ENCODE measurements at places on chromosomes 3 and 15.

- no peak for DNase-seq
Observed at GRCh38 chr3:22016197-22016596, 265.2 kb upstream of the ZNF385D start.

- DNase-seq, result no peak
Observed at GRCh38 chr15:63453186-63453905, 51.0 kb upstream of the USP3 start.

DNA sequence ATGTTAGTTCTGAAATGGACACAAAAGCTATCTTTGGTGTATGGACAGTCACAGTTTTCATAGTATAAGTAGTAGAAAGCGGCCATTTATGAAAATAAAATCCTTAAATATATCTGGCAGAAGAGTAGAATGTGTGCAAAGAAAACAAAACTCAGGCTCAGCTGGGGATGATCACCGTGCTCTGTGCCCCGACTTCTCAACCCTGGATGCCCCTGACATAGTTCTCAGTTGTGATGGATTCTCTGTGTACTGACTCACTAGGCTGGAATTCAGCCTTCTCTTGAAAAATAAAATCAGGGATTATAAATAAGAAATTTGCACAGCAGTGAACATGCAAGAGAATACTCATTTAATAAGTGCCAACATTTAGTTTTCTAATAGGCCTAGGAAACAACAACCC lies 925.1 kb upstream of the NR2F2 start:
- no peak for DNase-seq

DNA sequence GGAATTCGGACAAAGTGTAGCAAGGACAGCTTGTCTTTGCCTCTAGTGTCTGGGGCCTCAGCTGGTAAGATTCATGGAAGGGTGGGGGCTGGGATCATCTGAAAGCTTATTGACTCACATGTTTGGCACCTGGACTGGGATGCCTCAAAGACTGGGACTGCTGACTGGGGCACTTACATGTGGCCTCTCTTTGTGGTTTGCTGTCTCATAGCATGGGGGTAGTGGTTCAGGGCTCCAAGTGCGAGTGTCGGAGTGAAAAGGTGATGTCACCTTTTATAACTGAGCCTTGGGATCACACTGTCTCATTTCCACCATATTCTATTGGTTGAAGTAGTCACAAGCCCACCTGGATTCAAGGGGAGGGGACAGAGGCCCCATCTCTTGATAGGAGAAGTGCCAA lies 6.8 kb downstream of the MFSD1 start:
- DNase-seq, result peak; percentile 89

DNA sequence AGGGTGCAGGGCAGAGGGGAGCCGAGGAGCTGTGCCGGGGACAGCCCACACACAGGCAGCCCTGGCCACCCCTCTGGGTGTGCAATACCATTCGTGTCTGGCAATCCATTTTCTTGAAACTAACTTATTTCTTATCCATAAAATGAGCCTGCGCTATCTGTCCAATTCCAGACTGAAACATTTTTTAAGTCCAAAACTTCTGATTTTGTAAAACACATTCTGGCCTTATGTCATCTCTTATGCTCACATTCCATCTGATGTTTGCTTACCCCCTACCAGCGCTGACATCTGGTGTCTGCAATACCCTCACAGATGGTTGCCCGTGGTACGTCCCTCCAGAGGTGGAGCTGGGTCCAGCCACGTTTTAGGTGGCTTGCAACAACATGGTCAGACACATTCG lies 31.8 kb downstream of the PCSK6 start:
- DNase-seq, result no peak

GRCh38 chr3:164737174-164737573 lies 341.1 kb downstream of the SI start:
- DNase-seq, result no peak

GRCh38 chr3:66437341-66437929 lies 63.4 kb downstream of the LRIG1 start:
- DNase-seq, result peak; percentile 30

GRCh38 chr15:55737373-55737772 lies 5.6 kb downstream of the PRTG start:
- DNase-seq, result no peak

DNA sequence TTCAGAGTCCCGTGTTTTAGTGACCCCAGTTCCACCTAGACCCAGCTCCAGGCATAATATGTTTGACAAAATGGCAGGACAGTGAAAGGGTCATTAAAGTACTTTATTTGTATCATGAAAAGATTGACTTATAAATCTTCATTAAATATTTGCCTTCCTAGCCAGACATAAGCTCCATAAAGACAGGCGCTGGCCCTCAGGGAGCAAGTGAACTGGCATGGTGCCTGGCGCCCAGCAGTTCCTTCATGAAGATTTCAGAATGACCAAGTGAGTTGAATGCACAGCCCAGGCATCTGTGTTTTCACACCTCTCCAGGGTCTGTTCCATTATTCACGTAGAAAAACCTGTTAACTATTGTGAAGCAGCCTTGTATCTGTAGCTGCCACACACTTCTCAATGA lies 166.2 kb downstream of the GAP43 start:
- no peak for DNase-seq

- peak; percentile 64 for DNase-seq
Observed at GRCh38 chr3:112647122-112647521, 6.2 kb upstream of the CCDC80 start.

DNA sequence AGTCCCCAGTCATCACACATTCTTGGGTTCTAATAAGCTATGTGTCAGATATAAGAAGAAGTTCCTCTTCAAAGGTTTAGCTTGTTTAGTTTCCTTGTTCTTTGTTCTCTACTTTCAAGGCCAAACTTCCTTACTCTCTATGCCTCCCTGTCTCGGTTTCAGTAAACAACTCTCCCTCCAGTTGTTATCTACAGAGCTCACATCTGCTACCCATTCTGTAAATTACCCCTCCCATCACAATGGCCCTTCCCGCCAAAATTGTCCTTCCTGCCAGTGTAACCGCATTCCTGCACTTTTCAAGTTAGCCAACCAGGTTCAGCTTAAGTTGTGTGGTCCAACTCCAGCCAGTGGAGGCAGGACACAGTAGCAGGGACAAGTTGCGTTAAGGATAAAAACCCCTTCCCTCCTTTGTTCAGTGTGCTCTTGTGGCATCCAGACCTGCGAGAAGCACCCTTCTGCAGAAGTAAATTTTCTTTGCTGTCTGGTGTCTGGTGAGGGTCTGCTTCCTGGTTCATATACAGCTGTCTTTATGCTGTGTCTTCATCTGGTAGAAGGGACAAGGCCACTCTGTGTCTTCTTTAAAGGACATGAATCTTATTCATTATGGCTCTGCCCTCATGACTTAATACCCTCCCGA lies 342.1 kb upstream of the GRM7 start:
- no peak for DNase-seq

DNA sequence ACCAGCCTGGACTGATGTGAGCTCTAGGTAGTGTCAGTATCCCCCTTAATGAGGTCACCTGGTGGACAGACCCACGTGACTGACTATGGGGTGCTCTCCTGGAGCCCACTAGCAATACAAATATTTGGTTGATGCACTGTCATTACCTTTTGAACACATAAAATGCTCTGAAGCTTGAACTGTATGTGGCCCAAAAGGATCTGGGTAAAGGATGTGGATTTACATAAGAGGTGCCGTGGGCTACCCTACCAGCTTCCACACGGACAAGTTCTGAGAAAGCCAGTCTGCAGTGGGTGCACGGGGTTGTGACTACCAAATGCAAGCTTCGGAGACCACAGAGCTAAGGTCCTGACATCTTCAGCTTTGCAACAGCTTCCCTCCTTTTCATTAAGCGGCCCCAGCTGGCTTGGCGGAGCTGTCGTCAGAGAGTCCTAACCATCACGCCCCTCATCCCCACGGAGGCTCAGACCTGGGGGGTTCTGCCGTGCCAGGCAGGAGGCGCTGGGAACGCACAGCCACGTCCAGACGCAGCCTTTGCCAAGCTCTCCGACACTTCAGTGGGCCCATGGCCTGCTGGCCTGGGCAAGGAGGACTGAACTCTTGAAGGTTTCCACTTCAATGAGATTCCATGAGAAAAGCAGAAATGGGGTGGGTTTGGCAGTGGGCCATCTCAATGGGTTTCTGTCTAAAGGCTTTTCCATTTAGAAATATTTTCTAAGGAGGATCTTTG lies 228.3 kb downstream of the ADAMTS17 start:
- DNase-seq, result no peak

DNA sequence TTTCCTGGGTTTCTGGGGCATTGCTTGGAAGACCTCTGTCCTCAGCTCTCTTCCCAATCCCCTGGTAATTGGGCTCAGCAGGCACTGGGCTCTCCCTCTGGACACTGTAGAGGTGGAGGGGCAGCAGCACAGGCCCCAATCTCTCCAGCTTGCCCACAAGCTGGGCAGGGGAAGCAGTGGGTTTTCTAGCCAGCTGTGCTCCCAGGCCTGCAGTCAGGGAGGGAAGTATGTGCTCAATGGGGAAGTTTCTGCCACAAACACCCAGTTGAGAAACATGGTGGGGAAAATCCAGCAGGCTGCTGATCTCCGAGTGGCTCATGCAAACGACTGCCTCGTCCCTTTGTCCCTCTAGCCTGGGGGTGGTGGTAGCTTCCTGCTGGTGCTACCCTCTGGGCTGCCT lies 12.8 kb upstream of the RFT1 start:
- no peak for DNase-seq

DNA sequence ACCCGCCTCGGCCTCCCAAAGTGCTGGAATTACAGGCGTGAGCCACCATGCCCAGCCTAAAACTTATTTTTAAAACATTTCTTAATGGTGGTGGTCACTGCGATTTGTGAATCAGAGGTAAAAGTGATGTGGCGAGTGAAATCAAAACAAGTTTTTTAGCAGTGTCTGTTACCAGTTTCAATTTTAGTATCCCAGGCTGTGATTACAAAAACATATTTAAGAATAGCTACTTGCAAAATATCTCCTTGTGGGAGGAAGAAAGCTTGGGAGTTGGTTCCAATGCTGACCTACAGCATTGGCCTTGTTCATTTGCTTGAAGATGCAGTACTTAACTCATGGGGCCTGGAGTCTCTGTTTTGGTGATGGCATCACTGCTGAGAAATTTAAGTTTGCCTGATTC lies 4.5 kb downstream of the RAB7A start:
- DNase-seq, result no peak

DNA sequence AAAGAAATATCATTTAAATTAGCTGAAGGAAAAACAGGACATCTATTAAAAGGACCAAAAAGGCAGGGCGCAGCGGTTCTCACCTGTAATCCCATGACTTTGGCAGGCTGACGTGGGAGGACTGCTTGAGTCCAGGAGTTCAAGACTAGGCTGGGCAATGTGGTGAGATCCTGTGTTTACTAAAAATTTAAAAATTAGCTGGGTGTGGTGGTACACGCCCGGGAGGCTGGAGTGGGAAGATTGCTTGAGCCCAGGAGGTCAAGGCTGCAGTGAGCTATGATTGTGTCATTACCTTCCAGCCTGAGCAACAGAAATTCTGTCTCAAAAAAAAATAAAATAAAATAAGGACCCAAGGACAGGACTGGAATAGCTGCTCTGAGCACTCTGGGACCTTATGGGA lies 16.2 kb upstream of the HERC1 start:
- DNase-seq, result no peak

DNA sequence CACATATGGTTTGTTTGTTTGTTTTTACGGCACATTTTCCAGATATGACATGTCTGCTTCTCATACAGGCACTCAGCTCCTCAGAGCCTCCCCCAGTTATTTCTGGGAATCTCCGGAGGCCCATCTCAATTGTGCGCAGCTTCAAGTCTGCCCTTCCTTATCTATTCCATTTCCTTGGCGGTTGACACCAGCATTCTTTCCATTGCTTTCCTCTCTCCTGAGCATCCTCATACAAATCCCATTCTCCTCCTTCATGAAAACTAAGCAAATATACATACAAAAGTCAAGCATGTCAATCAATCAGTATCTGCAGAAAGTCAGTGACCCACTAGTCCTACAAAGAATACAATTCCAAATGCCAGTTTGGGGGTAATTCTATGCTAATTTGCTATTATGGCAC lies 166.7 kb downstream of the SQOR start:
- no peak for DNase-seq

DNA sequence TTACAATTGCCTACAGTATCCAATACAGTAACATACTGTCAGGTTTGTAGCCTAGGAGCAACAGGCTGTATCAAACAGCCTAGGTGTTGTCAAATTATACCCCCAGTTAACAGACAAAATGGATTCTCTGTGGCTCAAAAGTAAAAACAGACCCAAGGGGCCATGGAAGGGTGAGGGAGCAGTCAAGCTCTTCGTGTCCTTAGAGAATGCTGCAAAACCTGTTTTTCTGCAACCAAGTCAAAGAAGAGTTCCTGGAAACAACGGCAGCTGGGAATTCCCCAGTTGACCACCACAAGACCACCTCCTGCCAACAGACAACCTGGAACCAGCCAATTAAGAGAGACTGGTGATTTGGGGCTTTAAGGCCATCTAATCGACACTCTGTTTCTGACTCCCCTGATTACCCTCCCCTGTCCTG lies 11.1 kb upstream of the THUMPD3 start:
- peak; percentile 63 for DNase-seq

GRCh38 chr3:38120693-38121450 lies 16.1 kb downstream of the ACAA1 start:
- DNase-seq, result no peak

- DNase-seq, result no peak
Observed at GRCh38 chr3:123815981-123816380, 68.2 kb downstream of the MYLK start.

- no peak for DNase-seq
Observed at GRCh38 chr15:89907289-89907688, 5.5 kb downstream of the ARPIN start.

- no peak for DNase-seq
Observed at GRCh38 chr15:56042982-56043980, 49.9 kb upstream of the NEDD4 start.

- DNase-seq, result no peak
Observed at GRCh38 chr3:8506571-8507061, 5.0 kb downstream of the LMCD1 start.

DNA sequence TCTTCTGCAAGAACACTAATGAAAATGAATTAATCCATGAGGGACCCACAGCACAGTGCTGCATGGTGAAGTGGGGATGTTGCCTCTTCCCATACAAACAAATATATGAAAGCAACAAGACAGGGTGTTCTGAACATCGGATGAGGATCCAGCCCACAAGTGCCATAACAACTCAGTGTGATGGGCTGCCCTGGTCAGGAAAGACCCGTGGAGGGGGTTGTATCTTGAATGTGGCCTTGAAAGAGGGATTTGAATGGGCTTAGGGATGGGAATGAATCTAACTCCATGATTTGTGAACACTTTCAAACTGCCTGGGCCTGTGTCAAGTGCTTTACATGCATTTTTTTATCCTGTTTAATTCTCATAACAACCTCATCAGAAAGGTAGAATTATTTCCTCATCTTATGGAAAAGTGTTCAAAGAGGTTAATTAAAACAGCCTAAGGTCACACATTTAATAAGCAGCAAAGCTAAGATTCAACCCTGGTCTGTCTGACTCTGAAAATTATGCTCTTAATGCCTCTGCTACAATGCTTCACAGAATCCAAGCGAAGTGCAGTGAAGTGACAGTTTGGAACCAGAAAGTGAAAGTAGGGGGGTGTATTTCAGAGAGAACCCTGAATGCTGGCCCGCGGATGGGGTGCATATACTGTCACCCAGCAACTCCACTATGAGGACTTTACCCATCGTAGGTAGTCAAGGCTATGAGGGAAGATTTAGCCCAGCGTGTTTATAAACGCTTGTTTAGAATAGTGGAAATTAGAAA lies 65.6 kb upstream of the HEG1 start:
- no peak for DNase-seq
